ENCODE measurements at places on chromosomes 5 and 9.

- DNase-seq: peak; percentile 59
Measured at GRCh38 chr9:98254228-98255060, 1.0 kb downstream of the TBC1D2 start.

GRCh38 chr9:34334916-34335315 lies 5.5 kb downstream of the NUDT2 start:
- DNase-seq: no peak

DNA sequence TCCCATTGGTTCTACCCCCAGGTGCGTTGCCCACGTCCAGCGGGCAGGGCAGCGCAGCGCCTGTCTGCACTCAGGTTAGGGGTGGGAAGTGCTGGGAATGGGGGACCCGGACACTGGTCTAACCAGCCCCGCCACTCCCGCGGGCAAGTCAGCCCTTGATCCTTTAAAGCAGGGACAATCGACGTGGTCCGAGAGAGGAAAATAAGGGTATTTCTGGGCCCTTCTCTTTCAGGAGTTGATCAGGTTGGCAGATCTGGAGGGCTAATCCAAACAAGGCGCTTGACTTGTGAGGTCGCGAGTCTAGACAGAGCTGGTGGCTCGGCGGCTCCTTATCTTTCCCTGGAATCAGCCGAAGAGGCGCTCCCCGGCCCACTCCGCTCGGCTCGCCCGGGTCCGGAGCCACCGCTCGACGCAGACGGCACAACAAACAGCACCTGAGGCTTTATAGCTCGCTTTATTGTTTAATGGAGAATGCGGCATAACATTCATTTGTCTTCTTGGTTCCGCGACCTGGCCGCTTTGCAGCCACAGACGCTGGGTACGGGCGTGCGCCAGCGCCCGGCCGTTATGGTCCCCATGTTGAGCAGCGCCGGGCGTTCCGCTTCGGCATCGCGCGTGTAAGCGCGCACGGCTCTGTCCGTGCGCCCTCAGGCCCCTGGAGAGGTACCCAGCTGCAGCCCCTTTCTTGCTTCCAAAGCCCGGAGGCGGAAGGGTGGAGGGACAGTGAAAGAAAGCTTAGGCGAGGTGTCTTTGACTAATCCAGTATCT lies 15.8 kb downstream of the ISL1 start:
- peak; percentile 1 for DNase-seq

DNA sequence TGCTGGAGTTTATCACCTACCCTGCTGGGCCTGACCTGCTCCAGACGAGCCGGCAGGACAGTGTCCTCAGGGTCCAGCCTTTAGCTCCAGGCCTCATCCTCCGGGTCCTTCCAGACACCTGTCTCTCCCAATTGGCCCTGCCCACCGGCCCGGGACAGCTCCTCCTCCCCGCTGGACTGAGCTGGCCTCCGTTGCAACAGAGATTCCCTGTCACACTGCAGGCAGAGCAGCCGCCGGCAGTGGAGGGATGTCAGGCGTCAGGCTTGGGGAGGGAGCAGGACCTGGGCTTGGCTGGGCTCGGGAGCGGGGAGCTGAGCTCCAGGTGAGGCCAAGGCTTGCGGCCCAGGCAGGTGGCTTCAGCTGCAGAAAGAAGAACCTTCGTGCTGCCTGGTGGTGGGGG lies 1.7 kb downstream of the KCNT1 start:
- DNase-seq: peak; percentile 7

DNA sequence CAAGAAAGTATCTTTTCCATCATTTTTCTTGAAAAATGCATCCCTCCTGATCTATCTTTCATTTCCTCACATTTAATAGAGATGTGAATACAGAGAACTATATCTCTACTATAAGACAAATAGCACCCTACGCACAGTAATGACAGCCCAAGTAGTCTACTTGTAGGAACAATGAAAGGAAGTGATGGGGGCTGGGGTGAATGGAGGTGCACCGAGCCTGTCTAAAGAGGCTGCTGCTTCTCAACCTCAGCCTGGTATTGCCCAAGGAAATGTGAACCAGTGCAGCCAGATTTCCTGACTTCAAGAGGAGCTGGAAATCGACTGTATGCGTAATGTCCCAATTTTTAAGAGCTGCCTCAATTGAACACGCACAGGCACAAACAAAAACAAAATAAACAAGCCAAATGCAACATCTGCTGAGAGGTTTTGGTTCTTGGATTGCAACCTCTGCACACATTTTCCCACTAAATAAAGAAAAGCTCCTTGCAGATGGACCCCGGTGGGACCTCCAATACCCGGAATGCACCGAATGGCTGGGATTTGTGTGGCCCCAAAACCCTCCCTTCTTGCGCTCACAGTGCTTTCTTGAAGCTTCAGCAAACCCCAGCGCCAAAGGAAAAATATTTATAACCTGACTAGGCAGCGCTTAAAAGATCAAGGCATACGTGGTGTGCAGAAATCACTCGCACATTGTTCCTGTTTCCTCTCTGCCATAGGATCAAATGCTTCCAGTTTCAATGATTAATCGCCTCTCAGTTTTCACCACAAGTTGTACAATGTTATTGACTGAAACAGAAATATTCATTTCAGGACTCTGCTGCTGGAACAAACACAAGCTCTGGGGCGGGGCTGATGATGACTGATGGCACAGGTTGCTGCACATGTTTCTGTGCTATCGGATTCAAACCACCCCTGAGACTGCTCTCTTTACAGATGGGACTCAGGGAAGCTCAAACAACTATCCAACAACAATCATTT lies 68.3 kb downstream of the KCNIP1 start:
- DNase-seq: no peak

Data from trophoblast cell (in vitro differentiated cells and primary cell).